ENCODE measurements at places on chromosomes 16 and 17.

- DNase-seq, result peak; percentile 15
These were observed 6.0 kb upstream of the TNFRSF13B start for GRCh38 chr17:16977932-16978331.

DNA sequence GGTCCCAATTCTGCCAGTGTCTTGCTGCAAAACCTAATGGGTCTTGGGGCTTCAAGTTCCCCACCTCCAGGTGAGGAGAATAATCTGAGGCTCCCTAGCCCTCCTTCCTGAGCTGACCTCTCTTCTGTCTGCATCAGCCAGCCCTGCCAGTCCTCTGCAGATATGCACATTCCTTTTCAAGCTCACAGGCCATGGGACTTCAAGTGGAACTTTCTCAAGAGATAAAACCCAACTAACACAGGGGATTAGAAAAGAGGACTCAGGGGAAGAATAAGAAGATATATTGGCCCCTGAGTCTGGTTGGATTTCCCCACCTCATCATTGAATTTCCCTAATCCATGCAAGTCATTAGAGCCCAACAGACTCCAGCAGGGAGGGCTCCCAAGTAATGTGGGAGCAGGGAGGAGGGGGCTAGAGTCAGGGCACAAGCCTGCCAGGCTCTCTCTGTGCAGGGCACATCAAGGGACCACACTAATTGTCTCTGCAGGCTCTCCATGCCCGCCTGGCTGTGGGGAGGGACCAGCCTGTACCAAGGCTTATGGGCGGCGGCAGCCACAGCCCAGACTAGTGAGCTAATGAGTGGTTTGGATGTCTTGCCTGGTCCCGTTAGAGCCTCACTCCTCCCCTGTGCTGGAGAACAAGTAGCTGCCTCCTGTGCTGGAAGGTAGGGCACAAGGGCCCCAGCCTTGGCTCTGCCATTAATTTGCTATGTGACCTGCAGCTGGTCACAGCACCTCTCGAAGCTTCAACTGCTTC, 1.2 kb downstream of the KRT14 start:
- no peak for DNase-seq

GRCh38 chr16:58509256-58510096, 5.8 kb upstream of the SETD6 start:
- no peak for DNase-seq

GRCh38 chr17:11094331-11094730, 146.7 kb upstream of the SHISA6 start:
- DNase-seq, result no peak

GRCh38 chr17:38542286-38542685, 63.5 kb downstream of the SRCIN1 start:
- no peak for DNase-seq

GRCh38 chr17:68603027-68603426, 1.9 kb upstream of the FAM20A start:
- DNase-seq, result no peak

- DNase-seq, result no peak
These were observed 4.6 kb upstream of the GHDC start for GRCh38 chr17:42198897-42199296.

- DNase-seq, result no peak
These were observed 464.5 kb downstream of the WWOX start for GRCh38 chr16:78563905-78564304.

- DNase-seq, result no peak
These were observed 2.1 kb upstream of the MAF start for GRCh38 chr16:79602628-79603014.

- peak; percentile 9 for DNase-seq
These were observed 1.3 kb downstream of the USP36 start for GRCh38 chr17:78839235-78839761.

- no peak for DNase-seq
These were observed 37.7 kb upstream of the CDH3 start for GRCh38 chr16:68607443-68607842.

GRCh38 chr16:58046054-58046881, 20.7 kb downstream of the MMP15 start:
- DNase-seq, result no peak

DNA sequence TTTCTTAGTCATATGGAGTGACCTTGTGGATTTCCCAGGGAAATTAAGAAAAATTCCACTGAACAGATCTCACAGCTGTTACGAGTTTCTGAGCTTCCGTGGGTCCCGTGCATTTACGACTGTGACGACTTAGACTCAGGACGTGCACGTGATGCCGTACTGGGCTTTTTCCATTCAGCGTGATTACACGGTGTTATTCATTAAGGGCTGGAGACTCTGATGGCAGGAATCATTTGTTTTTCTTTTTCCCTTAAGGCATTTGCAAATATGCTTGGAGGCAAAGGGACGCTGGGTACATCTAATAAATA, 57.2 kb downstream of the TBC1D16 start:
- DNase-seq, result no peak

DNA sequence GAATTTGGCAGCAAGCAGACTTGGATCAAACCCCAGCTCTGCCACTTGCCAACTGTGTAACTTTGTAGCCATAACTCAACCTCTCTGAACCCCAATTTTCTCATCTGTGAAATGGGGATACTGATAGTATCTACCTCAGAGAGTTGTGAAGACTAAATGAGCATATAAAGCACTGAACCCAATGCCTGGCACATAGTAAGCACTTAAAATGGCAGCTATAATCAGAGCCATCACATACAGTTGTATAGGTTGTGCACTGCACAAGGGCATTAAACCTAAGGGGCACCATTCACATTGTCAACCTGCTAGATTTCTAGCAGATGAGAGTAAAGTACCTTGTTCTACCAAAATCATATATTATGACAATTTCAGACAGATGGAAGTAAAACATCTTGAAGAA, 10.6 kb upstream of the CPNE2 start:
- no peak for DNase-seq

DNA sequence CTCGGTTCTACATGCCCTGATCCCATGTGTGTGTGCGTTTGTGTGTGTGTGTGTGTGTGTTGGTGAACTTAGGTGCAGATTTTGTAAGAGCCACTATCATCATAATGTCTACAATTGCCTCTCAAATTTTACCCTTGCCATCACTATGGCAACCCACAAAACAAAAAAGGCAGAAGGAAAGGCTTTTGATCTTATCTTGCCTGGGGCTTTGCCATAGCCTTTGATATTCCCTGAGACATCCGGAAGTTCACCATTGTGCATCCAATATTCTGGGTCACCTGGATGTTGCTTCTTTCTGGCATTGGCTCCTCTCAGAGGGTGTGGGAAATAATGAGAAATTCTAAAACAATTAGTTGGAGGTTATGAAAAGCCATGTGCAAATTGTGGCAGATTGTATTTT, 114.7 kb downstream of the HAPSTR1 start:
- DNase-seq, result no peak

DNA sequence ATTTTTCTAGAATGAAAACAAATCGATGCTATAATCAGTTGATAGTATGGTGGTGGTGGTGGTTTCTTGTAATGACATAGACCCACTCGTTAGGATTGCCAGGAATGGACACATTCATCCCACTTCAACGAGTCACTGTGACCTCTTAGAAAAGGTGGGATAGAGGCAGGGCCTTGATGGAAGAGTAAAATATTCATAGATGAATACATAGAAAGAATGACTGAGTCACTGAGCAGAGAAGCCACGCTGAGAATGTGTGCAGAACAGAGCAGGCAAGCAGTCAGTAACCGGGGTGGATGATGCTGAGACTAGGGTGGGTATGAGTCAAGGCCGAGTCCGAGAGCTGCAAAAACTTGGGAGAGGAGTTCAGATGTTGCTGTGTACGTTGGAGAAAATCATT, 129.9 kb downstream of the PITPNC1 start:
- DNase-seq, result peak; percentile 94

- no peak for DNase-seq
These were observed 348.5 kb downstream of the KCNJ2 start for GRCh38 chr17:70517816-70518215.

DNA sequence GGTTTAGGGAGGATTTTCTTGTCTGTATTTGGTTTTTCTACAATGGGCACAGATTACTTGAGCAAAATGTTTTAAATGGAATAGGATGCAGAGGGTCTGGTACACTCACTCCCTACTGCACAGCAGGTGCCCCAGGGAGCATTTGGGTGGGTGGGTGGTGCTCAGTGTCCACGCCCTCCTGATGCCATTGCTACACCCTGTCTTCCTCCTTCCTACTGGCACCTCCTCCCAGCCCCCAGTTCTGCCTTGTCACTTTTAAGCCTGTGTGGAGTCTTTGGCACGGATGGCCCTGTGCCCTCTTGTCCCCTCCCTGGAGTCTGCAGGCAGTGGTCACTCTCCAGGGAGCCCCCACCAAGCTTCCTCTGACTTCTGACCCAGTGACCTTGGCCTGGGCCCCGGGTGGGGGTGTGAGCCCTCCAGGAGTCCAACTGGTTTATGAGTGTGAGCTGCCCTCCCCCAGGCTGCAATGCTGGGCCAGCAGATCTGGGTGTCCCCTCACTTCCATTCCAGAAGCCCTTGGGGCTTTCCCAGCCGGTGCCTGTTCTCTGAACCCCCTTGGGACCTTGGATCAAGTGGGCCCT, 15.5 kb downstream of the LLGL2 start:
- DNase-seq, result no peak

- no peak for DNase-seq
These were observed 2.0 kb upstream of the ZACN start for GRCh38 chr17:76076765-76077583.

DNA sequence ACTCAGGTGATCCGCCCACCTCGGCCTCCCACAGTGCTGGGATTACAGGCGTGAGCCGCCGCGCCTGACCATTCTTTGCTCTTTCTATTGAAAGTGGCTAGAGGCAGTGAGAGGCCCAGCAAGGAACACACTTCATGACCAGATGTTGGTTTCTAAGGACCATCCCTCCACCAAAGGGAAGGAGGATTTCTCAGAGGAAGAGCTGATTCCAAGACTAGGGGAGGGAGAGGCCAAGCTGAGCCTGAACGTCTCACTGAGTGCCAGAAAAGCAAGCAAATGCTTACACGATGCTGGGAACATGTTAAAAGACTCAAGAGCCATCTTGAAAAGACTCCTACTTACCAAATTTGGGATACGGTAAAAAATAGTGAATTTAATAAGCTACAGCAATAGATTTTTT, 79.2 kb downstream of the MRM3 start:
- DNase-seq, result no peak

GRCh38 chr17:40557531-40558299, 7.6 kb downstream of the CCR7 start:
- DNase-seq, result no peak

GRCh38 chr16:88460496-88461330, 7.6 kb downstream of the ZFPM1 start:
- no peak for DNase-seq

GRCh38 chr17:58970609-58971450, 135.8 kb downstream of the TRIM37 start:
- peak; percentile 31 for DNase-seq

GRCh38 chr16:30901201-30902028, 5.0 kb downstream of the CTF1 start:
- no peak for DNase-seq

GRCh38 chr16:11379420-11379819, 34.2 kb downstream of the RMI2 start:
- no peak for DNase-seq

- no peak for DNase-seq
These were observed 79.1 kb upstream of the NUDT7 start for GRCh38 chr16:77643176-77643575.

DNA sequence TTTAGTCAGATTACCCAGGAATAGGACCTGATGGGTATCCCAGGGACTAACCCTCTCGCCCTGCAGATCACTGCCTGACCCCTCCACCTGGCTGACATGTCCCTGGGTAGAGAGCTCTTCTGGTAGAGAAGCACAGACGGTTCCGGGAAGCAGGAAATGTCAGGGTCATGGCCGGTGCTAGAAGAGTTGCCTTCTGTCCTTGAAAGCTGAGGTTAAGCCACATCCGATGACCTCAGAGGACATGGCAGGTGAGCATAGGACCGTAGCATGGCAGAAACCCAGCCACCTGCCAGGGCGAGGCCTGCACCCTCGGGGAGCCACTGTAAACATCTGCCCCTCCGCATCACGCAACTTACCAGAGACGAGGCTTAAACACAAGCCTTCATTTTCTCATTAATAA, 483.7 kb downstream of the SOX9 start:
- no peak for DNase-seq

GRCh38 chr17:40596261-40596919, 31.1 kb upstream of the CCR7 start:
- no peak for DNase-seq

DNA sequence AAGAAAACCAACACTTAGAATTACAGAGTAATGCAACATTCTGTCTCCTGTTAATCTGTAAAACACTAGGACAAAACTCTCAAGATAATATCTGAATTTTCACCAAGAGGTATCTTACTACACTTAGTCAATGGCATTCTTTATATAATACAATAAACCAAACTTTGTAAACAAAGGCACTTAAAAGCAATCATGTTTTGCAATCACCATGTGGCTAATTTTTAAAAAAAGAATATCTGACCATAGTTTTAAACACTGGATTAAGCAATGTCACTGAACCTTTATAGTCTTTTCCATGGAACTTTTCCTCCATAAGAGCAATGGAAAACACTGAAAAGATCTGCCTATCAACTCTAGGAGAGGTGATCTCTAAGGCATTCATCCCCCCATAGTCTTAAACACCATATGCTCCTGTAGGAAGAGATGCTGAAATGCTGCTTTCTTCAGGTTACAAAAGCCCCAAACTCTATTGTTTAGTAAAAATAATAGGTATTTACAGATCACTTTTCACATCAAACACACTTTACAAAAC, 144.2 kb upstream of the CORO6 start:
- DNase-seq, result no peak

- DNase-seq, result peak; percentile 60
These were observed 36.0 kb downstream of the RTN4RL1 start for GRCh38 chr17:1989135-1989534.

GRCh38 chr16:877242-878071, 76.9 kb upstream of the GNG13 start:
- DNase-seq, result no peak

DNA sequence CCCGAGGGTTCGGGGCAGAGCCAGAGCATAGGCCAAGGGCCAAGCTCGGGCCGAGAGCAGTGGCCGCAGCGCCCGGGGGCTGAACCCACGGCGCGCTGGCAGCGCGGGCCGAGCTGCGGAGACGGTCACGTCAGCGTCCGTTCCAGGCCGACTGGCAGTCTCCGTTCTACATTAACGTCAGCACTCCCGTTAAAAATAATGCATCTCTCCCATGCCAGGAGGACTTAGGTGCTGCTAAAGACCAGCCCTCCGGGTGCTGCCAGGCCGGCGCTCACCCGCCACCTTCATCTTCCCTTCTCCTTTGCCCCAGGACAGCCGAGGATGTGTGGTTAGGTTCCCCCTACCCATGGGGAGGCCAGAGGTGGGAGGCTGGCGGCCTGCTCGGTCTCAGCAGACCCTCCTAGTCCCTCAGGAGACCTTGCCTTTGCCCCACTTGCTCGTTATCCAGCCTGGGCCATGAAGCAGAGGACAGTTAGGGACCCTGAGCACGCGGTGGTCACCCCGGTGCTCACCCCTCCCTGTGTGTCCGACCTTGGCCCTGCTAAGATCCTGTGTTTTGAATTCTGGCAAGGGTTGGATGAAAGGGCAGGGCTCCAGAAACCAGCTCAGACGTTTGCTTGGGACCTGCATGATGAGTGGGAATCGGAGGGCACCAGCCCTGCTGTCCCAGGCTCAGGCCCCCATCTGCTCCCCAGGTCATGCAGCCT, 572 bp downstream of the MPG start:
- no peak for DNase-seq
